Pericardium fibroblast (primary cell): ENCODE measurements at places on chromosomes 5 and 9. TPM values are rescaled to one million over a fixed set of nuclear protein-coding genes. Genes with fewer than 3 reads are reported as not detected.

KIF12 gene
- total RNA-seq: not detected in 2 replicates

FYB1 gene
- total RNA-seq: 0.09 TPM in 1 of 2 replicates, not detected in the other

ITGA2 gene
- total RNA-seq: 1.3 and 3.5 TPM in 2 replicates

WDR38 gene
- not detected in 2 replicates for total RNA-seq

SEMA6A gene
- 1.4 and 2.9 TPM in 2 replicates for total RNA-seq

SPACA9 gene
- 2.0 and 7.3 TPM in 2 replicates for total RNA-seq

ASS1 gene
- total RNA-seq: 273 and 384 TPM in 2 replicates

SLC28A3 gene
- total RNA-seq: 0.17 TPM in 1 of 2 replicates, not detected in the other

PCDHA3 gene
- 0.12 TPM in 1 of 2 replicates, not detected in the other for total RNA-seq

CENPK gene
- total RNA-seq: 1.3 and 8.3 TPM in 2 replicates

NR5A1 gene
- total RNA-seq: not detected in 2 replicates

MLANA gene
- total RNA-seq: not detected in 2 replicates

CCDC180 gene
- 0.23 and 2.1 TPM in 2 replicates for total RNA-seq
